Lower leg skin (tissue), 4 donors: ENCODE measurements at places on chromosomes 1 and 21. TPM values are rescaled to one million over a fixed set of nuclear protein-coding genes. Genes with fewer than 3 reads are reported as not detected.

ZNF697 gene
- total RNA-seq: 5.4 TPM

NSL1 gene
- total RNA-seq: 25.1 TPM

RAP1GAP gene
- total RNA-seq: 1.9 TPM

ESPN gene
- total RNA-seq: 29.0 TPM

BEST4 gene
- total RNA-seq: not detected

CBR3 gene
- 44.0 TPM for total RNA-seq

DNA sequence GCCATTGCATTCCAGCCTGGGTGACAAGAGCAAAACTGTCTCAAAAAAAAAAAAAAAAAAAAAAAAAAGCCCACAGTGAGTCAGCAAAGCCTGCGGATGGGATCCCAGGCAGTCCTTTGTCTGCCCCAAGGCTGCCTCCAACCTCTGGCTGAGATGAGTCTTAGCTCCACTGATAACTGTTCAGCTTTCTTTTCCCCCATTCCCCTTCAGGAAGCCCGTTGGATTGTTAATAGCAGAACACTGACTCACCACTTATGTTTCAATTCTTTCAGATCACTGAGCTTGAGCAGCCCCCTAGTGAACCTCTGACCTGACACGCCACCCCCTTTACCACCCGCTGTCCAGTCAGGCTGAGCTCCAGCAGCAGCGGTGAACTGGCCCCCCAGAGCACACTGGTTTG lies 57.5 kb downstream of the ERG start:
- no peak for DNase-seq

DNA sequence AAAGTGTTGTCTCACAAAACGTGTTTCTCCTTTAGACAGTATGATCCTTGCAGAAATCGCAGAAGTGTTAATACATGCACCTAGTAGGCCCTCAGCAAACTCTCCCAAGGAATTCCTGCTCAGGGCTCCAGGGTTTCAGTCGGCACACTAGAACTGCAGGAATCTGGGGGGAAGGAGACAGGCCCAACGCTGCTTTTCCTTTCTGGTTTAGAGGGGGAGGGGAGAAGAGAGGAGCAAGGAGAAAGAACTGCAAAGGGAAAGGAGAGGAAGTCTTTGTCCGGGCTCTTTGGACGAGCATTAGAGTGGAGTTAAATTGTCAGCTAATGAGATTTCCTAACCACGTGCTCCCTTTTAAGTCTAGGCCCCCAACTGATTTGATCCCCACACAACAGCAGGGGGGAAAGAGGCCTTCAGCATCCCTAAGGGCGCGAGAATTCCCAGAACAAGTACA lies 103.7 kb upstream of the SOD1 start:
- DNase-seq: no peak

DNA sequence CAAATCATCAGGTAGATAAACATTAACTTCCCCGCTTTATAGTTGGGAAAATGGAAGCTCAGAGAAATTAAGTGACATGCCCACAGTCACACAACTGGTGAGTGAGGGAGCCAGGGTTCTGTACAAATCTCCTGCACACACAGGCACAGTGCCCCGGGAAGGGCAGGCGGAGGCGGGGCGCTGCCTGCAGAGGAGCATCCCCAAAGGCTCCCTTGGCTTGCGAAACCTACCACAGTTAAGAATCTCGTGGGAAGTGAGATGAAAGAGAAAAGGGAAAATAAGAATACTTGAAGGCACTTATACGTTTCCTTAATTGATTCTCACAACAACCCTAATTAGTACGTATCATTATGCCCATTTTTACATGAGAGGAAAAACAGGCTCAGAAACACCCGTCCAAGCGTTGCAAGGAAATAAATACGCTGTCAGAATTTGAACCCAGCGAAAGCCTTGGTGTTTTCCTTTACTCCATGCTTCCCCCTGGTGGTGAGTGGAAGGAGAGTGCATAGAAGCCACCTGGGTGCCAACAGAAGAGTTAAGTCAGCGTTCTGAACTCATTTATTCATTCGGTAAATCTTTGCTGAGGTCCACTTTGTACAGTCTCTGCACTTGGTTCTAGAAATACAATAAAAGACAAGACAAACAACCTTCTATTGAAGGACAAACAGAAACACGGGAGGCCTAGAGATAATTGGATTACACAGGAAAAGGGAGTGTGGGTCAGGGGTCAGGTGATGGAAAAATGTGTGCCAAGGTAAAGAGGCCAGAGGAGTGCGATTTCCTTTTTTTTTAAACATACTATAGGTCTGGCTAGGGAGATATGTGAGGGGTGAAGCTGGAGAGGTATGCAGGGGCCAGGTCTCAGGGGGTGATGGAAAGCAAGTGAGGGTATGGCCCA lies 28.4 kb downstream of the ACP6 start:
- DNase-seq: no peak

DNA sequence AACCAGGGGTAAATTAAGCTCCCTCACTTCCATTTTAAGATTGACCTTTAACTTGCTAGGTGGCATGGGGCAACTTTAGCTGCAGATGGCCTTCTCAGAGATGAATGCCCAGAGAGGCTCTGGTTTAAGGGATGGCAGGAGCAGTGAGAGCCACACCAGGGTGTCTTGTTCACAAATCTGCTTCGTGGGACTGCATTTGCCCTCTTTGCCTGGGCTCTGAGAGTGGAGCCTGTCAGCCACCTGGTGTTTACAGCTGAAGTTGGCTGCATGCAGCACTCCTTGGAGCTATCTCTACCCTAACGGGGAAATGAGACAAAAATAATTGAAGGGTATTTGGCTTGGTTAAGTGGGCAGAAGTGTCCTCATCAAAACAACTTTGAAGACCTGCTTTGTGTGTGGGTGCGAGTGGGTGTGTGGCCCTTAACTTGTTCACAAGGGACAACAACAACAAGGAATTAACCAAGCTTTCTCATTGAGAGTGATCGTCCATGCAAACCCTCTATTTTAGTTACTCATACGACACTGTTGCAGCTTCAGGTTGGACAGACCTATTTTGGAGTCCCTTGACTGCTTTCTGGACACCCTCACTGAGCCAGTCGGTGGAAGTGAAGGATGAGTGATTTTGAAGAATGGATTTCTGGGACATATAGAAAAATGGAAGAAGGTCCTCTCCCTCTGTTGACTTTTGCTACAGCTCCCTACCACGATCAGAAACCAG lies 29.8 kb downstream of the PGM1 start:
- DNase-seq: no peak

DNA sequence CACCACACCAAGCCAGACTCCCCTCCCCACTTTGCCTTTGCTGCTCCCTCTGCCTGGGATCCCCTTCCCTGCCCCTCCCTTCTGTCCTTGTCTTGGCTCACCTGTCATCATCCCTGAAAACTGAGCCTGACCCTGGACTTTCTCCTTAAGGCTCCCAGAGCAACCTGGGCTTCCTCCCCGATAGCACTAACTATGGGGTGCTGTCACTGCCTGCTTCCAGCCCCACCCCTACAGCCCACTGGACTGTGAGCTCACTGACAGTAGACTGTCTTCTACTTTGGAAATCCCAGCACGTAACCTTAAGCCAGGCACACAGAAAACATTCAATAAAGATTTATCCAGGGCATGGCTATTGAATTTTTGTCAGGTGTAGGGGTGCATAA lies 9.5 kb upstream of the CSF1 start:
- no peak for DNase-seq

DNA sequence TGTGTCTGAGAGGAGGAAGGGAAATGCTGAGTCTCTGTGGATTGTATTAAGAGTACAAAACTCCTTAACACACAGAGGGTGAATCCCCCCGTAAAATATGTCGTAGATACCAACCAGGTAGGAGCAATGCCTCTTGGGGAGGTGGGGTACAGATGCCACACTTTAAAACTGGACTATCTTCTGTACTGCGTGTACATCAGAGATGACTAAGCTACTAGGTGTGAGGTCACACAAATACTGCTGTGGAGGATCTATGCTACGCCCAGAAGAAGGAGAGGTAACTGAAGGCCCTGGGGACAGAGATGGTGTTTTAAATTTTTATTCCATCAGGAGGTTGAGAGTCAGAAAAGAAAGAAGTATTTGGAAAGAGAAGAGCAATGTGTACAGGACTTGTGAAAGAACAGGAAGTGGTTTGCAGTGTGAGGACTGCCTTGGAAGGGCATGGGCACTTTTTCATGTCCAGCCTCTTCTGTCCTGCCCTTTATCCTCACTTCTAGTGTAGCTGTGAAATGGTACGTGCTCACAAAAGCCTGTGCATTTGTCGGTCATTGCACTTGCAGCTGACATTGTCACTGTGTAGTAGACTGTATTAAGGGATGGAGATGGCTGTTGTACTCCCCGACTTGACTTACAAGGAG lies 287.8 kb upstream of the CHRM3 start:
- no peak for DNase-seq
